ENCODE measurements at places on chromosomes 11 and 22.
A peak's percentile ranks its signal among the peaks of the same experiment; 100 is the strongest.

- no peak for DNase-seq
Measured at GRCh38 chr11:33944693-33945424, 53.0 kb upstream of the LMO2 start.

GRCh38 chr22:46734830-46735453 is 3.1 kb downstream of the CERK start:
- DNase-seq, result no peak

GRCh38 chr22:45179276-45180049 is 15.7 kb downstream of the NUP50 start:
- no peak for DNase-seq

- DNase-seq, result no peak
Measured at GRCh38 chr11:132792341-132793140, 739.8 kb downstream of the OPCML start.

DNA sequence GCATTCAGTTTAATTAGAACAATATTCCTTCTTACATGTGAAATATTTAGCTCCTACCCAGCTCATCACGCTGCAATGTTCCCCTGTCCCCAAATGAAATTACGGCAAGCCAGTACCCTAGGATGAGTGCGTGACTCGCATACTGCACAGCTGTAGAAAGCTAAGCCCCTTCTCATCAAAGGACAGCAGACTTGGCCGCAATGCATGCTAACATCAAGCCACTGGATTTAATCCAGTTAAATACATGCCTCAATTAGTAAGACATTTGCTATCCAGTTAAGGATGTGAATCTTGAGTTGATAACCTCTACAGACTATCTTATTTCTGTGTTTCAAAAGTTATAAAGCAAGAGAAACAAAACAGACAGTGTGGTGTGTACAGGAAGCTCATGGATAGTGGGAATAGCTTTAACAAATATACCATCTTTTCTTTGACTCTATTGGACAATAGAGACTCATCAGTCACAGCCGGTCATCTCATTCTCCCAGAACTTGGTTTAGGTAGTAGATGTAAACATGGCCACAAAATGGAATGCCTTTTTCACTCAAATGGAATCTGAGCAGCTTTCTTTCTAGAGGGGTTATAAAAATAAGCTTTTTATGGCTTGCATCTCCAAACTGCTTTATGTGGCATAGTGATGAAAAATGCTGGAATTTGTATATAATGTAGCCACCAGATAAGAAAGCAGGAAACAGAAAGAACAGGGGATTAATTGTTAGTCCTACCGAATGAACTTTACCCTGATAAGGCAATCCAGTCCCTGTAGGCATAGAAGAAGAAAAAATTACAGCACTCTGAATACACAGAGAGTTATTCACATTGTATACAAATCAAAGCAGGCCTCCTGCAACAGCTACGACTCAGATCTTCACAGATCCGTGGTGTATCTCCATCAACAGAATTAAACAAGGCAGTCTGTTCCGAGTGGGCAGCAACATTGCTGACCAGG is 224.1 kb downstream of the CADM1 start:
- peak; percentile 74 for DNase-seq

- DNase-seq, result no peak
Measured at GRCh38 chr22:37249986-37250385, 5.9 kb upstream of the RAC2 start.

DNA sequence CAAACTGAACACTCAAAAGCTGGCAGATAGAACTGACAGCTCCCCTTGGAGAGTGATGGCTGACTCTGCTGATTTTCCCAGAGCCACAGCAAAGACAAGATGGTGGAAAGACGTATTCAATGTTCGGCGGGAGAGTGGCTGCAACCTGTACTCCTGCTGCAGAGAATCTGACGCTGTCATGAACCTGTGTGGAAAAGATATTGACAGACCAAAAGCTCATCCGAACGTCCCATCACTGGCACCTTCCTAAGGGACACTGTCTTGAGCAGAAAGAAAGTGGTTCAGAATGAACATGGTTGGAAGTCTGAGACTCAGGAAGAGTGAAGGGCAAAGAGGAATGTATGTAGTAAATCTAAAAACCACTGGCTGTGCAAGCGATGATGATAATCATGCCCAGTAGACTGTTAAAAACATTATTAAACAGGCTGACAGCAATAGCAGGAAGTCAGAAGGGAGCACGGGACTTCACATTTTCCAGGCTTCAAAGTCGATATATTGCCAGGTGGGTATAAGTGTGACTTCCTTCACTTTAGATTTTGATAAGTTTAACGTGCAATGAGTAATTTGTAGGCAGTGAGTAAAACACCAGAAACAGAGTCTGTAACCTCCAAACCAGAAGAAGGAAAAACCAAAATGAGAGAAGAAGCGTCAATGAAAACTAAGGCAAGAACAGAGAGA is 6.2 kb upstream of the IL17REL start:
- no peak for DNase-seq

- no peak for DNase-seq
Measured at GRCh38 chr22:11360632-11361031, 4167.4 kb upstream of the OR11H1 start.

- DNase-seq, result no peak
Measured at GRCh38 chr11:118602331-118602730, 5.1 kb upstream of the PHLDB1 start.

GRCh38 chr22:44754998-44755397 is 2.6 kb downstream of the ARHGAP8 start:
- DNase-seq, result no peak

DNA sequence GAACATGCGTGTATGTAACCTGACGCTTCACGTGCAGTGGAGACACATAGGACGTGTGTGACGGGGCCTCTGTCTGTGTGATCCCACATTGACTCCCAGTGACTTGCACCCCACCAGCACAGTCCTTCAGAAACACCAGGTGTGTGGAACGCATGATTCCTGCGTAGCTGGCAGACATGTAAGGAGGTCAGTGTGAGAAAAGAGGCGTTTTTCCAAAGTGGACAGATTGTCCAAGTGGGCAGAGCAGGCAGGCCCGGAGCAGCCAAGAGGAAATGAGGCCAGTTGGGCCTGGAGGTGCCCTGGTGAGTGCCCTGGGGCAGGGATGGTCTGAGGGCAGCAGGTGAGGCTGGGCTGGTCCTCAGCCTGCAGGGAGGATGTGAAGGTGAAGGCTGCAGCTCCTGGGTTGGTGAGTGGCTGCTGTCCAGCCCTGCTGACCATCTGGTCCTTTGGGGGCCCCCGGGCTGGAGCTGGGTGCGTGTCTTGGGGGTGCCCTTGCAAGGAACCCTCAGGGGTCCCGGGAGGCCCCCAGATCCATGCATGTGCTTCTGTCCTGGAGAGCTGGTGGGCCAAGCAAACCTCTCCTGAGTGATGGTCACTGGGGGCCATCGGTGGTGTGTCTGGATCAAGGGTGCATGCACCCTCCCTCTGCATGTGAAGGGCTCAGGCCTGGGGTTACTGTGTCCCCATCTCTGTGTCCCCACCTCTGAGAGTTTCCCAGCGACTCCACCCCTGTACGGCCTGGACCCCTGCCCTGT is 26.6 kb downstream of the SHANK3 start:
- no peak for DNase-seq

- DNase-seq, result no peak
Measured at GRCh38 chr11:86793307-86793706, 7.0 kb upstream of the PRSS23 start.

GRCh38 chr11:66457826-66458225 is 8.9 kb upstream of the PELI3 start:
- no peak for DNase-seq

- no peak for DNase-seq
Measured at GRCh38 chr11:35383953-35384352, 35.4 kb downstream of the SLC1A2 start.

- DNase-seq, result no peak
Measured at GRCh38 chr11:69836401-69836800, 17.2 kb upstream of the FGF3 start.

DNA sequence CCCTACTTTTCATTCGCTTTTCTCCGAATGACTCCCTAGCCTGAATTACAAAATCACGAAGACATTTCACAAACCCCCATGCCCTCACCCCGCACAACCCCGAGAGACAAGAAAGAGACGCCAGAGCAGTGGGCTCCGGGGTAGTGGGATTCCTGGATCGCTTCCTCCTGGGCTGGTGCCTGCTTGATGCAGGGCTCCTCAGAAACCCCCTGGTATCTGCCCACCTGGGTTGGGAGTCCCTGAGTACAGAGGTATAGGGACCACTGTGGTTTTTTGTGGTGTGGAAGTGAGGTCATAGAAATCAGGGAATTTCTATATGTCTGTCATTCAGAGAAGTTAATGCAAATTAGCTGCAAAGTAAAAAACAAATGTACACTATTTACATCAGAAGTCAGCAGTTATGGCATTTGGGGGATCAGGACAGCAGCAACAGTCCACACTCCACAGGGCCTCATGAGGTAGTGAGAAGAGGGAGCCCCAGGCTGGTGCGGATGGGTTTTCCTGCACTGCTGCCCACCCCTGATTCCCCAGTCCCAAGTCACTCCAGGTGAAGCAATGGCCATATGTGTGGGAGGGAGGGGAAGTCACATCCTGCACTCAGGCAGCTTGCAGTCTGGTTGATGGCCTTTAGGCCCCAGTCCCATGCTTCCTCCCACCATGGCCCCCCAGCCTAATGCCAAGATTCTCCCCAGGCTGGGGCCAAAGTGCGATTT is 39.6 kb downstream of the BUD13 start:
- no peak for DNase-seq

DNA sequence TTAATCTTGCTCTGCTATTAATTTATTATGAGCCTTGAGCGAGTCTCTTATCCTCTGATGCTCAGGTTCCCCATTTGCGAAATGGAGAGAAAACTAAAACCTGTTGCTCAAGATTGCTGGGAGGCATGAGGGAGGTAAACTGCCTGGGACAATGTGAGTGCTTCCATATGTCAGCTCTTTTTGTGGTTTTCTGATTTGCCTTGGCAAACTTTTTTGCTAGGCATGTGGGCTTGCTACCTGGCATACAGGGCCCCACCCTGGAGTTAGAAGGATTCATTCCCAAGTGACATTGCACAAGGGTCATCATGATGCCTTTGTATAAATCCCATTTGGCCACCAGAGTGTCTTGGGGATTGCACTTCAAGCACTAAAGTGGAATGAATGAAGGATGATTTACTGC is 22.4 kb downstream of the TSPAN18 start:
- no peak for DNase-seq

- DNase-seq, result no peak
Measured at GRCh38 chr11:125075900-125076317, 12.8 kb downstream of the SLC37A2 start.

- DNase-seq, result peak; percentile 26
Measured at GRCh38 chr11:93842461-93842860, 8.0 kb downstream of the VSTM5 start.

- DNase-seq, result no peak
Measured at GRCh38 chr22:35318346-35319215, 18.9 kb downstream of the TOM1 start.

GRCh38 chr11:128575174-128575960 is 12.0 kb downstream of the ETS1 start:
- DNase-seq, result no peak

DNA sequence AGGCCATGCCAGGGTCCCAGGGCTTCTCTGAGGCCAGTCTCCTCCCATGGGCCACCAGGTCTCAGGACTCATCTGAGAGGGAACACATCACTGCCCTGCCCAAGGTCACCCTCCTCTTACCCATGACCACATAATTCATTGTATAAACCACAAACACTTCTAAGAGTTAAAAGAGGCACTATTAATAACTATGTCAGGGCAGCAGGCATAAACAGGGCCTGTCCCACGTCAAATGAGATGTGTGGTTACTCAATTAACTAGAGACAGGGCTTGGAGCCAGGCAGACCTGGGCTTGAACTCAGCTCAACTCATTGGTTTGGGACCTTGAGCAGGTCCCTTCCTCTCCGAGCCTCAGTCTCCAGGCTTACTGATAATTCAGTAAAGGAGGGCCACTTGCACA is 33.1 kb downstream of the ARAP1 start:
- no peak for DNase-seq

GRCh38 chr11:68314203-68315170 is 2.1 kb downstream of the LRP5 start:
- peak; percentile 48 for DNase-seq

GRCh38 chr22:47654922-47655491 is 892.6 kb downstream of the TBC1D22A start:
- no peak for DNase-seq

- no peak for DNase-seq
Measured at GRCh38 chr11:117973503-117973860, 12.7 kb upstream of the IL10RA start.

GRCh38 chr22:44256556-44257485 is 55.9 kb downstream of the SHISAL1 start:
- no peak for DNase-seq

DNA sequence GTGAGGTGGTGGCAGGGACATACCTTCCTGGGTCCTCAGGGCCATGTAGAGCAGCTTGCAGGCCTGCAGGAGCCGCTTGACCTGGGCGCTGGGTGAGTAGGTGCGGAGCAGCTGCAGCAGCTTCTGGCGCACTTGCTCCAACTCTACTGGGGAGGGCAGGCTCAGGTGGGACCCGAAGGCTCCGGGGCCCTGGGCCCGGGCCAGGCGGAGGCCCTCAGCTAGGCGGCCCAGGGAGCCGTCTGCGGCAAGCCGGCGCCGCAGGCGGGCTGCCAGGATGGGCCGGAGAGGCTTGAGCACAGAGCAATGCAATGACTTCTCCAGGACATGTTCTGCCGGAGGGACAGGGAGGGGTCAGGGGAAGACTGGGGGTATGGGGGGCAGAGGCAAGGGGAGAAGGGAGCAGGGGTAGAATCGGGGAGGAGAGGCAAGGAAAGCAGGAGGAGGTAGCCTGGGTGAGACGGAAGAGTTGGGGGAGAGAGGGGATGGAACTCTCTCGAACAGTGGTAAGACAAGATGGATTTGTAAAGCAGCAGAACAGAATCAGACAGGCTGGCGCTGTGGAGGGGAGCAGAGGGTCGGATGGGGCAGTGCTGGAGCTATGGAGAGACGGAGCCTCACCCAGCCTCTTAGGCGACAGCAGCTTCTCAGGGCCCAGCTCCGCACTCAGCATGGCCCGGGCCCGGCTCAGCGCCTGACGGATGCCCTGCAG is 2.2 kb downstream of the RIN1 start:
- no peak for DNase-seq

- DNase-seq, result no peak
Measured at GRCh38 chr11:103494491-103494890, 385.3 kb downstream of the DYNC2H1 start.

DNA sequence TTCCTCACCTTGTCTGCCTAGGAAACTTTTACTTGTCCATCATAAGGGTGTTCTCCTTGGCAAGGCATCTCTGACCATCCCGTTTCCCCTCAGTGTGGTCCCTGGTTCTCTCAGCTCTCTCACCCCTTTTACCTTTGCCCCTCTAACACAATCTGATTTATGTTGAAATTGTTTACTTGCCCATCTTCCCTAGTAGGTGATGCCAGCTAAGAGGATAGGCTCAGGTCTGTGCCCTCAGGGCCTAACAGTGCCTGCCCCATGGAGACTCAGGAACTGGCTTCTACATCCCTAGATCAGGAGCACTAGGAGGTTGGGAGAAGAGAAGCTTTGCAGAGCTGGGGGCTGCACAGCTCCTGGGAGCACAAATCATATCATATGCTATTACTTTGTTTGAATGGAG is 21.1 kb upstream of the ALG8 start:
- no peak for DNase-seq

DNA sequence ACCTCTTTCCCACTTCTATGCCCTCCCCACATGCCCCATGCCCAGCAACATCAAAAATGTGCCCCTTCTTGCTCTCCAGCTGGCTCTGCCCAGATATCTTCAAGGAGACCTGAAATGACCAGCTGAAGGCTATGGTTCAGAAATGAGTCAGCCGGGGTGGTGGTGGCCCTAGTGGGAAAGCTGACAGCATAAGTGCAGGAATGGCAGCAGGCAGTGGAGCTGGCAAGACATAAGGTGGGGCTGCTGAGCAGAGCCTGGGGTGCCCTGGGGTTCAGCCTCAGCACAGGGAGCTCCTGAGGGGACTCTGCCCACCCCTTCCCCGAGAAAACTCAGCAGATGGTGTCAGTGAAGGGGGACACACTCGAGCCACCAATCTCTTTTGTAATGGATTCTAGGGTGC is 593.4 kb downstream of the BUD13 start:
- DNase-seq, result peak; percentile 12
